Suppressor macrophage treated with lipopolysaccharide for 1 hour (primary cell): ENCODE measurements at places on chromosomes 4 and X.

DNA sequence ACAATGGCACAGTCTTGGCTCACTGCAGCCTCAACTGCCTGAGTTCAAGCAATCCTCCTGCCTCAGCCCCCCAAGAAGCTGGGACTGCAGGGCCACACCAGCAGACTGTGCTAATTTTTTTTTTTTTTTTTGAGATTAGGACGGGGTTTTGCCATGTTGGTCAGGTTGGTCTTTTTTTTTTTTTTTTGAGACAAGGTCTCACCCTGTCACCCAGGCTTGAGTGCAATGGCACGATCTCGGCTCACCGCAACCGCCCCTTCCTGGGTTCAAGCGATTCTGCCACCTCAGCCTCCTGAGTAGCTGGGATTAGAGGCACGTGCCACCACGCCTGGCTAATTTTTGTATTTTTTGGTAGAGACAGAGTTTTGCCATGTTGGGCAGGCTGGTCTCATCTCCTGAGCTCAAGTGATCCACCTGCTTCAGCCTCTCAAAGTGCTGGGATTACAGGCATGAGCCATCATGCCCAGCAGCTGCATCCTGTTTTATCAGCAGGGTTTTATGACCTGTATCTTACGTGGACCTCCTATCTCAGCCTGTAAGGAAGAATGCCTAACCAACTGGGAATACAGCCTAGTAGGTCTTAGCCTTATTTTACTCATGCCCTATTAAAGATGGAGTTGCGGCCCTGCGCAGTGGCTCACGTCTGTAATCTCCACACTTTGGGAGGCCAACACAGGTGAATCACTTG lies 13.2 kb upstream of the MRPL1 start:
- DNase-seq = no peak

DNA sequence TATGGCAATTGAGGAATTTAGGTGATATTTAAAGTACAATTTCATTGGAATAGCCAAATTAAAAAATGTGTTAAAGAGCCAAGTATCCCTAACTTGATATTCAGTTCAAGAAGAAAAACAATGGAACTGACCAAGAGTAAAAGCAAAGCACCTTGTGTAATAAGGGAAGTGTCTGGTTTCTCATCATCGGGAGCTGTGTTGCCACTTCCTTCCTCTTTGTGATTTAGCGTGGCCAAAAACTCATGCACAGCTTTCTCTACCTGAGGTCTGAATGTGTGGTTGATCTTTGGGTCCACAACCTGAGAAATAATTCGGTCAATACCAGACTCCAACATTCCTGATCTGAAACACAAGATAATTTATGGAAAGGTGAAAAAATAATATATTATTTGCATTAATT lies 12.4 kb downstream of the BOD1L1 start:
- peak; percentile 60 for DNase-seq

DNA sequence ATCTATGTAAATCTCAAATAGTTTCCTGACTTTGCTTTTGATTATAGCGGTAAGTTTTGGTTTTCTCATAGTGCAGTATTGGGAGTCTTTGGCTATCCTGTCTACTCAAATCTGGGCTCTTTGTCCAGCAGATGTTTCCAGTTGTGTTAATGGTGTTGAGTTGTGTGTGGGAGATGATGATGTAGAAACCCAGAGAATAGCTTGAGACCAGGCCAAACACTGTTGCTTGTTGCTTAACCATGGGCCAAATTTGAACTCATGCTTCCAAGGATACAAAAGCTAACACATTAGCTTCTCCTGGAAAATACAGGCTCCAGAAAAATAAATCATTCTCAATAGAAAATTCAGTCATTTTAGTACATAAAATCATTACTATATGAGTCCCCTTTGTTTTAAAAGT lies 82.6 kb upstream of the GYPA start:
- no peak for DNase-seq

DNA sequence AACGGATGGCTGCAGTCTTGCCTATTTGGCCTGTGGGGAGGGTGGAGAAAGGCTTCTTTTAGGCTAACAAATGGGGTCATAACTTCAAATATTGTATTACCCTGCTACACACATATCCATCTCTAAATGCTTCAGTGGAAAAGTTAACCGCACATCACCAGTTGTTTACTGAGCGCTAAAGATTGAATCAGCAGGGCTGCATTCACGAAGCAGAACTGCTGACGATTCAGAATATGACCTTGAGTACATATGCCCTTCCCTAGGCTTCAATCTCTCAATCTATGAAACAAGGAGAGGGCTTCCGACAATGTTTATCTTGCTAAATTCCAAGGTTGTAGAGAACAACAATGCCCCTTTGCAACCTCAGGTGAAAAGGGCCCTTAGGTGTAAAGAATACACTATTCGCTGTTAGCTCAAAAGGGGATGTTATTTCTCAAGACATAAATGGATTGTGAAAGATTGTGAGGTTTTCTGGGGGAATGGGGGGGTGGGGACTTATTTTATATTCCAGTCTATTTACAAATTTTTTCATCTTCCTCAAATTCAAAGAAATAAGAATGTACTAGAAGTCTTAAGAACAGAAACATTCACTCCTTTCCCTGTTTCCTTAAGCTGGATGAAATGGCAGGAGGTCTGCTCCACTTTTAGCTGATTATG lies 2.6 kb upstream of the ATP6AP2 start:
- peak; percentile 42 for DNase-seq

- DNase-seq = no peak
These were observed 206.3 kb downstream of the SHROOM3 start for GRCh38 chr4:76641351-76641750.

DNA sequence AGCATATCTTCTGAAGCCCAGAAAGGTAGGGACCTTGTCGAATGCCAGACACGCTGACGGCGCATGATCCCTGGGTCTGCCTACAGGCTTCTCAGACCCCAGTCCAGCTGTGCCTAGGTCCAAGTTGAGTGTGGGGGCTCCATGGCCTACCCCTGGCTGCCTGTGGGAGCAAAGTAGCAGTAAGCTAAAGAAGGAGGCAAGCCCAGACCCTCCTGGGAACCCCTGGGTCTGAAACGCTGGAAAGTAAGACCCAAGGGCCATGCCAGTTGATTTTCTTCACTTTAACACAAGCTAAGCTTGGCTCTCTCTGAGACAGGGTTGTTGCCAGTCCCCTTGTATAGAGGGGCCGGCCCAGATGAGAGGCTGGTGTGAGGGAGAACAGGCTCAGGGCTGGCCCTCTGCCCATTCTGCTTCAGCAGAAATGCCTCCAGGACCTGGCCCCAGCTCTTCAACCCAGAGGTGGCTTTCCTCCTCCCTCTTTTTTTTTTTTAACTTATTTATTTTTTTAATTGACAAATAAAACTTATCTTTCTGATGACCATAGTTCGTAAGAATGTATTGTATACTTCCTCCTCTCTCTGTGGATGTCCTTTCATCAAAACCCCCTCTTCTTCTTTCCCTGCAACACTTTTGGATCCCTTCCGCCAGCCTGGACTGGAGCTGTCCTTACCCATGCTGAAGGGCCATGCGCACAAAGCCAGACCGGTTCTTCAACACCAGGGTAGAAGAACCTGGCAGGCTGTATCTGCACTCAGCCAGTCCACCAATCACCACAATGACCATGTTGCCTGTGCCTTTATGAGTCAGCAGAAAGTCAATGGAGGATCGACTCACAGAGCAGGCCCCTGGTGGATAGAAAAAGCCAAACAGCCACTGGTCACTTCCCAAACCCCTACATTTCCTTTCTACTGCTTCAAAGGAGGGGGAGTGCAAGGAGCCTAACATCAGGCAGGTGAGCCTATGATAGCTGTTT lies 7.1 kb downstream of the AWAT2 start:
- DNase-seq = no peak

GRCh38 chr4:57124145-57124544 lies 14.0 kb upstream of the IGFBP7 start:
- no peak for DNase-seq

DNA sequence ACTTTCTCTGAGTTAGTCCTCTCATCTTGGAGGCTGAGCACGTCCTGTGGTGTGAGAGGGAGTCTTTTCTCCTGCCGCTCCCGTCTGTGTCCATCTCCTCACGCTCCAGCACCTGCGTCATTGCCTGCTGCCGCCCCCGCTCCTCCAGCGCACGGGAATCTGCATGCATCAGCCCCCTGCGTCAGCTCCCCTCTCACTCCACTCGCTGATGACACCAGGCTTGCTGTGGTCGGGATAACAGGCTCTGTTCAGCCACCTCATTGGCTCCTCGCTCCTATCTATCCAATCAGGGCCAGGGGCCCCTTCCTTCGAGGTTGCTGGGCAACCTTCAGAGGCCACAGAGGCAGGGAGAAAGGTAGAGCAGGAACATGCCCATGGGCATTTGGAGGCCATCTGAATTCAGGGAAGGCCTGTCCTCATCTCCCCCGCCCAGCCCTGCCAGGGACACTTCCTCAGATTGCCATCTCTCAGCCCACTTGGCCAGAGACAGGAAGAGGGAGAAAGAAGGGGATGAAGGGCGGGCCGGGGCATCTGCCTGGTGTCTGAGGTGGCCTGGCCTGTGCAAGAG lies 9.3 kb downstream of the ZNF185 start:
- peak; percentile 64 for DNase-seq

DNA sequence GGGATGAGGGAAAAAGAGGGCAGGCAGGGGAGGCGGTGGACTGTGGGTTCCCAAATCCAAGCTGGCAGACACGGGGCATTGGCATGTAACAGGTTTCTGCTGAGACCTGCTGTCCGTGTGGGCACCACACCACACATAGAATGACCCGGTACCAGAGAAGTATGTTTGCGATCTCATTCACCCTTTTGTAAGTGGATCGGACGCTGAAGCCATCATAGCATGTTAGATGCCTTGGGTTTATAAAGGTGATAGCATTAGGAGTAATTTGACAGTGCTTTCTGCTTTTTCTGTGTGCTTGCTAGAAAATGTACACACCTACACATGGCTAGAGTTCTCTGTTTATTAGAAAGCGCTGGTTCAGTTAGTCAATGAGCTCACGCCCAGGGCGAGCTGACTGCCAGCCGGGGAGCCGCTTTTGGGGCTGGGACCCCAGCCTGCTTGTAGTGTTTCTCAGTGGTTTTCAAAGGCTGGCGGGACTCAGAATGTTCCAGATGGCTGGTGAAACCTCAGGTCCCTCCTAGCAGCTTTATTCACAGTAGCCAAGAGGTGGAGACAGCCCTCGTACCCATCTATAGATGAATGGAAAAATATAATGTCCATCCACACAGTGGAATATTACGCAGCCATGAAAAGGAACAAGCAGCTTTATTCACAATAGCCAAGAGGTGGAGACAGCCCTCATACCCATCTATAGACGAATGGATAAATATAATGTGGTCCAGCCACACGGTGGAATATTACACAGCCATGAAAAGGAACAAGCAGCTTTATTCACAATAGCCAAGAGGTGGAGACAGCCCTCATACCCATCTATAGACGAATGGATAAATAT lies 579 bp downstream of the IL3RA start:
- DNase-seq = no peak

DNA sequence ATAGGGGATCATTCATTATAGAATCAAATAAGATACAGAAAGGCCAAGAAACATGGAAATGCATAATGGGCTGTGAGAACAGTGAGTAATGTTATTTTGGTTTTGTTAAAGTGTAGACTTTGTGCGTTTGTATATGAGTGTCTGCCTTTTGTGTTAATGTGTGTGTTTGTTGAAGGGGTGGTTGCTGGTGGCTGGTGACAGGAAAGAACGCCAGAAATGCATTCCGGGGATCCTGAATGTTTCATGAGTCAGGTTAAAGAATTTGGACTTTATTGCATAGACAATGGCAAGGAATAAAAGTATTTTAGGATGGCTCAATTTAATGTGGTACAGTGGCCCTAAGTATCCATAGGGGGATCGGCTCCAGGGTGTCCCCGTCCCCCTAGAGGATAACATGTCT lies 1228.9 kb downstream of the PCDH7 start:
- DNase-seq = no peak

- no peak for DNase-seq
These were observed 37.8 kb downstream of the ADD1 start for GRCh38 chr4:2881431-2881830.

GRCh38 chr4:182513587-182514291 lies 270.5 kb downstream of the TENM3 start:
- no peak for DNase-seq

DNA sequence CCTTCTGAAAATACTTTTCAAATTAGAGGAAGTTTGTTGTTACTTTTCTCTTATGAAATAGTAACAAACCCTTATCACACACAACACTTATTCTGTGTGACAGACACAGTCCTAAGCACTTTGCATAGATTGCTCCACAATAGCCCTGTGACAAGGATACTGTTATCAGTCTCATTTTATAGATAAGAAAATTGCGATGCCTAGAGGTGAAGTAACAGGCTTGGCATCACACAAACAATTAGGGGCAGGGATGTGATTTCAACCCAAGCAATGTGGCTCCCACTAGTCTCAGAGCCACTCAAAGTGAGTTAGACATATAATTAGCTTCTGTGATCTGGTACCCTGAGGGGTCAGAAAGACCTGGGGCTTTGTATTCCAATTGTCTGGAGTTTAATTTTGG lies 339.9 kb downstream of the FBXO8 start:
- DNase-seq = no peak
